NCI-H1694 treated with DMSO at 0.1 percent for 48 hours (cell line): ENCODE measurements at places on chromosomes 2 and 18.
A peak's percentile ranks its signal among the peaks of the same experiment; 100 is the strongest.

DNA sequence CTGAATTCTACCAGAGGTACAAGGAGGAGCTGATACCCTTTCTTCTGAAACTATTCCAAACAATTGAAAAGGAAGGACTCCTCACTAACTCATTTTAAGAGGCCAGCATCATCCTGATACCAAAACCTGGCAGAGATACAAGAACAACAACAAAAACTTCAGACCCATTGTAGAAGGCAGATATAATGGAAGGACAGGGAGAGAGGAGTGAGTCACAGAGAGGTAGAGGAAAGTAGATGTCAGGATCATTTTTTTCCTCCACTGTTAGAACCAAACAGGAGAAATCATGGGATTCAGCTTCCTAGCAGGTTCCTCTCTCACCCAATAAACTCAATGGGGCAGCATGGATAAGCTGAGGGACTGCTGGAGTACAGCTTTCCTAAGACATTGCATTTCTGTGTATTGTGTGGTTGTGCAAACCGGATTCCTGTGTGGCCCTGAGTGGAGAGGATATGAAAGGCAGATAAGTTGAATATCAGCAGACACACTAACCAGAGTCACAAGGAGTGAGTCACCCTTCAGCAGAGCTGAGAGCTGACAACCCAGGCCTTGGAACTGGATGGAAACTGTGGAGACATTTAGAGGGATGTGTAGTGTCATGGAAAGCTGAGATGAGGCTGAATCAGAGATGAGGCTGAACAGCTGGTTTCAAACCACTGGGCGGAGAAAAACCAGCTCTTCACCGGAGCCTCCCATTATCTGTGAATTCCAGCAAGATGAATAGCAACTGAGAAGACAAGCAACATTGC, 60.9 kb upstream of the MMADHC start:
- no peak for DNase-seq

- no peak for DNase-seq
Measured at GRCh38 chr18:26803643-26804042, 61.9 kb downstream of the AQP4 start.

DNA sequence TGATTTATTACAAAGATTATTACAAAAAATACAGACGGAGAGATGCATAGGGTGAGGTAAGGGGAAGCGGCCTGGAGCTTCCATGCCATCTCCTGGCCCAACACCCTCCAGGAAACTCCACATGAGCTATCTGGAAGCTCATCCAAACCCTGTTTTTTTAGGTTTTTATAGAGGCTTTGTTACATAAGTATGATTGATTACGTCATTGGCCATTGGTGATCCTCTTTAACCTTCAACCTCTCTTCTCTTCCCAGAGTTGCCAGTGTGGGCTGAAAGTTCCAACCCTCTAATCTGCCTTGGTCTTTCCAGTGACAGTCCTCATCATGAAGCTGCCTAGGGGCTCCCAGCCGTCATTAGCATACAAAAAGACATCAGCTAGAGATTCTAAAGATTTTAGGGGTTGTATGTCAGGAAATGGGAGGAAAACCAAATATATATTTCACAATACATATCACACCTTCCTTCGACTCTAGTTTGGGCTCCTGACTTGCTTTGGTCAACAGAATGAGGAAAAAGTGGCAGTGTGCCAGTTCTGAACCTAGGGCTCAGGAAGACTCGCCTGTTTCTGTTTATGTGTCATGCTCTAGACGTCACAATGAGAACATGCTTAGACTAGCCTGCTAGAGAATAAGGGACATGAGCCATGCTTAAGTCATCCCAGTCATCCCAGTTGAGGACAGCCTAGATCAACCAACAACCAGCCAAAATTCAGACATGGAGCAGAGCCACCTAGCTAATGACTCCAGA, 54.1 kb downstream of the ETAA1 start:
- no peak for DNase-seq

DNA sequence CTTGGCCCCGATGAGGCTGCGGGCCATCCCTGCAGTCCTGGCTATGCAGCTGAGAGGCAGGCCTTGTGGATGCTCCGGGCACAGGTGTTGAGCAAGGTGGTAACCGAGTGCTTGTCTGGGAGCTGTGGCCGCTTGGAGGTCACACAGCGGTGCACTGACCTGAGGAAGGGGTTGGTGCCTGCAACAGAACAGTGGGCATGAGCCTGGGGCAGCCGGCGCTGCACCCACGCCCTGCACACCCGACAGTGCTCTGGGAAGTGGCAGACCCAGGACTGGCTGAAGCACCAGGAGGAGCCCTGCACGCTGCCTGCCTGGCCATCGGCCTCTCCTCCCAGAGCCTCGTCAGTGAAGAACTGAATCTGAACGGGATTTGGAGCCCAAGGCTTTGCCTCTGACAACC, 8.2 kb upstream of the POTEE start:
- DNase-seq, result no peak

DNA sequence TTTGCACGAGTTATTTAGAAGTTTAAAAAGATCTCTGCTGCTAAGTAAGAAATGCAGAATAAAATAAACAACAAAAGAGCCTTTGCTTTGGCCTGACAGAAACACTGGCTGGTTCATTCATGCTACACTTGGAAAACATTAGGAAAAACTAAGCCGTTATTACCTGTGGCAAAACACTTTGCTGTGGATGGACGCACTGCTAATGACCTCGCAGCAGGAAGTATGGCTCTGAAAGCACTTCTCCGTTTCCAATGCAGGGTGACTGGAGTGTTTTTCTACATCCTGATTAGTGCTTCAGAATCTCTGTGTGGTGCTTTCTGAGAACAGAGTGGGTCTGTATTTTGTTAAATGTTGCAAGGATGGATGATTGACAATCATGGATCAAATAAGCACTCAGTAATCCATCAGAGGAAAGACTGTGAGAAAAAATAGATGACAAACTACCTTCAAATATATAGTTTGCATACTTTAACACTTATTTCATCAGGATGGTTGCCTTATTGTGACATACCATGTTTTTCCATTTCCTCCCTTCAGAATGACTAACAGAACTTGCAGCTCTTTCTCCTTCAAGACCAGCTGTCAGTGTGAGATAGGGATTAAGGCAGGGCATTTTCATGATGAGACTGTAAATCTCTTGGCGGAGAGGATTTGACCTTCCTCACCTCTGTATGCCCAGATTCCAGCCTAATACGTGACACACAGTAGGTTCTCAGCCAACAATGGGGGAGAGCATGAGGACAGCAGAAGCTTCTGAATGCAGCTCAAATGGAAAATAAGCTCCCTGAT, 38.0 kb downstream of the LINC00305 start:
- DNase-seq, result no peak

DNA sequence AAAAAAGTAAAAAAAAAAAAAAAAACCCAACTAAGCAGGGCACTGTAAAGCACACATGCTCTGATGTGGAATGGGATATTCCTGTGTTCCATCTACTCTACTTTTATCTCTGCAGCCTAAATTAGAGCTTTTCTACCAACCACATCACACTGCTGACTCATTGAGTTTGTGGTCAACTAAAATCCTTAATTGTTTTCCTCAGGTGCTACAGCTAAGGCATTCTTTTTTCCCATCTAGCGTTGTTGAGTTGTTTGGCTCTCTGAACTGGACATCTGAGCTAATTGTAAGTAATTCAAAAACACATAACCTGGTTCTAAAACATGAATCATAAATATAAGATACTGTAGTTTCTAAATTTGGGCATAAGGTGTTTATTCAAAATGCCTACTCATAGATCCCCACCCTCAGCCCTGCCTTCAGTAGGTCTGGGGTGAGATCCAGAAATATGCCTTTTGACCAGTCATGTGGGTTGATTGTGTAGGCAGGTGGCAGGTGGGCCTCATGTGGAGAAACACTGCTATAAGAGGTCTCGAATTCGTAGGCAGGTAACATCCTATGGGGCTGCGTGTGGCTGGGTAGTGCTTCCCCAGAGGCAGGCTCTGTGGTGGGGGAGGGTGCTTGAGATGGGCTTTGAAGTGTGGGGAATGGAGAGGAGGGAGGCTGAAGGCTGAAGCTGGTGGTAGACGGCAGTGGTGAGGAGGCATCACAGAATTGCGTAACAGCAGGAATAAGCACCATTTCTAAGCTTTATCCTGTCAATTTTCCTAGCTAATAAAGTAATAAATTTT, 27.2 kb downstream of the ANKRD29 start:
- DNase-seq, result no peak

GRCh38 chr2:122219504-122219903, 464.1 kb downstream of the TSN start:
- no peak for DNase-seq

GRCh38 chr2:201880993-201881611, 74.8 kb downstream of the CDK15 start:
- DNase-seq, result no peak

- DNase-seq, result peak; percentile 11
Measured at GRCh38 chr2:222424729-222425671, 657 bp downstream of the SGPP2 start.

GRCh38 chr2:201447086-201447485, 4.2 kb downstream of the TRAK2 start:
- no peak for DNase-seq

GRCh38 chr2:226333388-226333787, 466.2 kb downstream of the IRS1 start:
- no peak for DNase-seq

DNA sequence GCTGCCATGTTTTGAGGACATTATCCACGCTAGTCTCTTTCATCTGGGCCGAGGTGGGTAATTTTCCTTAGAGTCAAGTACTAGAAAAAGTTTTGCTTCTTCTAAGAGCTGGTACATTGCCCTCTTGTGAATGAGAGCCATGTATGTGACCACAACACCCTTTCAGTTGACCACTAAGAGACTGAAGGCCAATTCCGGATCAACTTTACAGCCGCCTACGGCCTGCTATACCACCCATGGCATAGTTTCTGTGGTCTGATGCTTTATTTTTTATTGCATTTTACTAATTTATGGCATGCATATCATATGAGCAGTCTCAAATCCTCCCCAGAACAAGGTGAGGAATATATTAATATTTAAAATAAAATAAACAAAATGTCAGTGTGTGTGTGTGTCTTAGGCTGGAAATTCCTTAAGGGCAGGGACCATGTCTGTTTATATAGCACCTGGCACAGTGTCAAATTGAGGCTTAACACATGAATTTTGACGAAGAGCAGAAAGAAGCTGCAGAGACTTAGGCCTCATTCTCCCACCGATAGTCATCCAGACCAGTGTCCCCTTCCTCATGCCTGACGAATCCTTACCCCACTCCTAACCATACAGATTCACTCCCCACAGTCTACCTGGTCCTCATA, 35.4 kb downstream of the PSD4 start:
- DNase-seq, result no peak

GRCh38 chr2:25674077-25674362, 643 bp upstream of the DTNB start:
- DNase-seq, result no peak

- peak; percentile 50 for DNase-seq
Measured at GRCh38 chr2:219476652-219477151, 22.0 kb upstream of the GMPPA start.

- DNase-seq, result peak; percentile 96
Measured at GRCh38 chr2:98479959-98480524, 35.4 kb downstream of the INPP4A start.

GRCh38 chr2:719734-720133, 42.5 kb upstream of the TMEM18 start:
- no peak for DNase-seq

GRCh38 chr2:60351802-60352201, 201.7 kb downstream of the BCL11A start:
- DNase-seq, result no peak

DNA sequence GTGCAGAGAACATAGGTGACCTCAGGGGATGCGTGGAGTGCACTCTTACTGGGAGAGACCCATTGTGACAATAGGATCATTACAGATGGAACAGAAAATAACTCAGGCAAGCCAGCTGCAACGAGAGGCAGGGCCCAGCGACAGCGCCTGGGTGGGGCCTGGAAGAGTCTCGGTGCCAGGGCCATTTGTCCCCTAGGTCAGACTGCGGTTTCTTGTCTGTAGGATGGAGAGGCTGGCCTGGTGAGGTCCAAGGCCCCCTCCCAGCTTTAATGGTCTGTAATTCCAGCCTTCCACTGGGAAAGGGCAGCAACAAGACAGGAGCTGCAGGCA, 208.6 kb upstream of the APCDD1 start:
- no peak for DNase-seq

DNA sequence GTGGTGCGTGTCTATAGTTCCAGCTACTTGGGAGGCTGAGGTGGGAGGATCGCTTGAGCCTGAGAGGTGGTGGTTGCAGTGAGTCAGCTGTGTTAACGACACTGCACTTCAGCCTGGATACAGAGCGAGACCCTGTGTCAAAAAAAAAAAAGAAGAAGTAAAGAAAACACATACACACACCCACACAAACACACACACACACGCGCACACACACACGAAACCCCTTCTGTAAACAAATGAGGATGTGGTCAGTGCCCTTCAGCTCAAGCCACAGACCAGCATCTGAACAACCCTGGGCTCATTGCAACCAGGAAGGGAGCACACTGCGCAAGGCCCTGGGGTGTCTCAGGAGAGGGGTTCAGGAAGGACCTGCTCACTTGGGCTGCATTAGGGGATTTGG, 47.9 kb upstream of the KCNF1 start:
- no peak for DNase-seq

- peak; percentile 89 for DNase-seq
Measured at GRCh38 chr18:53458944-53459580, 765.4 kb downstream of the MBD2 start.

- no peak for DNase-seq
Measured at GRCh38 chr2:168670478-168670877, 132.0 kb upstream of the NOSTRIN start.

- DNase-seq, result peak; percentile 54
Measured at GRCh38 chr2:216064014-216064630, 17.5 kb downstream of the PECR start.

- DNase-seq, result peak; percentile 53
Measured at GRCh38 chr2:237782181-237782580, 16.4 kb upstream of the RBM44 start.

DNA sequence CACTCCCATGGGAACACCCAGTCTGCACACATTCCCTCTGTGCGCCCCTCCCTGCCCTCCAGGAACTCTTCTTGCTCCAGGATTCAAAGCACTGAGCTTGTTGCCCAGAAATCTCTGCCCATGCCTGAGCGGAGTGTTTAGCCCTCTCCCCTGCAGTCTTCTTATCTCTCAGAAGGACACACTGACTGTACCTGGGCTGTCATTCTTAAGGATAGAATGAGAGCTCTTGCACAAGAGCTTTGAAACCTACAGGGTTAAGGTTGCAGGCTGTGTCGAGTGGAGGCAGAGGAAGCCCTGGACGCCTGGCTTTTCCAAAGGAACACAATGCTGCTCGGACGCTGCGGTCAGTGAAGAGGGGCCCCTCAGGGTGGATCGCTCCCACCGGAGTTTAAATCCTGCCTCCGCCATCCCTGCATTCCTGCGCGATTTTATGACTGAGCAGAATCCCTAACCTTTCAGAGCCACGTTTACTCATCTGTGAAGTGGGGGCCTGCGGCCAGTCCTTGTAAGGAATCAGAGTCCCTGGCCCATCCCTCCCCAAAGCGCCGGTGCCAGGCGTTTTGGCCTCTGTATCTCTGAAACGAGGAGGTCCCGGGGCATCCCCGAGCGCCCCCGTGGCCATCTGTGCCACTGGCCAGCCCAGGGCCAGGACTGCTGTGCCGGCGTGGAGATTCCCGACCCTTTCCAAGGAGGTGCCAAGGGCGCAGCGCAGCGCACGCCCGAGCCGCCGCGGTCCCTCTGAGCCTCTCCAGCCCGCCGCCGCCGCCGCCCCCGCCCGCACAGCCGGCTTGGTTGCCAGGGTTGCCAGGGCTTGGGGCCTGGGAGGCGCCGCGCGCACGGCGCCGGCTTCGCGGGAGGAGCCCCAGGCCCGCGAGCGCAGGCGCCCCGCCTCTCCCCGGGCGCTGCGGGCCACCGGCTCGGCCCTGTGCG, 58.9 kb downstream of the FAM168B start:
- DNase-seq, result no peak
